ENCODE measurements at places on chromosomes 7 and 10. TPM values are rescaled to one million over a fixed set of nuclear protein-coding genes. Genes with fewer than 3 reads are reported as not detected.
A peak's percentile ranks its signal among the peaks of the same experiment; 100 is the strongest.

The CASP7 gene
- 26.7 TPM for polyA plus RNA-seq

The HOXA6 gene
- polyA plus RNA-seq, result 45.1 TPM

The GCK gene
- 5.6 TPM for polyA plus RNA-seq

The AEBP1 gene
- 69.2 TPM for polyA plus RNA-seq

The PCDH15 gene
- 5.5 TPM for polyA plus RNA-seq

The HEPACAM2 gene
- polyA plus RNA-seq, result 6.1 TPM

The SCIN gene
- polyA plus RNA-seq, result 116 TPM

The CCNY gene
- 101 TPM for polyA plus RNA-seq

The CPA2 gene
- polyA plus RNA-seq, result 0.58 TPM

The GNG11 gene
- polyA plus RNA-seq, result 39.5 TPM

The ADRA2A gene
- 2.7 TPM for polyA plus RNA-seq

The PRKAR1B gene
- polyA plus RNA-seq, result 38.9 TPM

DNA sequence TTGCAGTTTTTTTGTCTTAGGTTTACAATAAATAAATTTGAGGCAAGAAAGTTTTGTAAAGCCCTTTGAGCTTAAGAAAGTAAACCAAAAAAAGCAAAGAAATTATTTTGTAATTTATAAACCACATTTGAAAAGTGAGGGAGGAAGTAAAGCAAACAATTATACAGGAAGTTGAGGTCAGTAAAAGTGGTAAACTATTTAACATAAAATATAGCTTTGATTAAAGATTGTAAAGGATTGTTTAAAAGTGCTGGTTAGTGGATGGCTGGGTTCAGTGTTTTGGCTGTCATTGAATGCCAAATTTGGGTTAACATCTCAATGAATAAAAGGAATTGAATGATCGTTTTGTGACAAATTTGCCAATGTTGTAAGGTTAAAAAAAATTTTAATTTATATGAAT is 9.9 kb downstream of the SOSTDC1 start:
- DNase-seq, result no peak

DNA sequence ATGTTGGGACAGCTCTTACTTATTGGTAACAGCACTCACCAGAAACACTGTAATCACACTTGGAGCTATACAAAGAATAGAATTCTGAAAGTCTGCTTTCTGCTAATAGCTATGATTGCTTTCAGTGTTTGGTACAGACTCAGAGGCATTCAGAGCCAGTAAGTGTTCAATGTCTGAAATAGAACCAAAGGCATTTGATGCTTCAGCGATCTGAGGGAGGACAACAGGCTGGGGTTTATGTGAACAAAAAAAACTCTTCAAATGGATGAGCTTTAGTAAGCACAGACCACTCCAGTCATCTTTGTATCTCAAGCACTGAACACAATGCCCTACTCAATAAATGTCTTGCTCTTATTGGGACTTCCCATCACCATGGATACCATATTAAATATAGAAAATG is 322.8 kb upstream of the GRM3 start:
- DNase-seq, result peak; percentile 2

- DNase-seq, result peak; percentile 42
These were observed 61.0 kb downstream of the TES start for GRCh38 chr7:116271161-116271913.

DNA sequence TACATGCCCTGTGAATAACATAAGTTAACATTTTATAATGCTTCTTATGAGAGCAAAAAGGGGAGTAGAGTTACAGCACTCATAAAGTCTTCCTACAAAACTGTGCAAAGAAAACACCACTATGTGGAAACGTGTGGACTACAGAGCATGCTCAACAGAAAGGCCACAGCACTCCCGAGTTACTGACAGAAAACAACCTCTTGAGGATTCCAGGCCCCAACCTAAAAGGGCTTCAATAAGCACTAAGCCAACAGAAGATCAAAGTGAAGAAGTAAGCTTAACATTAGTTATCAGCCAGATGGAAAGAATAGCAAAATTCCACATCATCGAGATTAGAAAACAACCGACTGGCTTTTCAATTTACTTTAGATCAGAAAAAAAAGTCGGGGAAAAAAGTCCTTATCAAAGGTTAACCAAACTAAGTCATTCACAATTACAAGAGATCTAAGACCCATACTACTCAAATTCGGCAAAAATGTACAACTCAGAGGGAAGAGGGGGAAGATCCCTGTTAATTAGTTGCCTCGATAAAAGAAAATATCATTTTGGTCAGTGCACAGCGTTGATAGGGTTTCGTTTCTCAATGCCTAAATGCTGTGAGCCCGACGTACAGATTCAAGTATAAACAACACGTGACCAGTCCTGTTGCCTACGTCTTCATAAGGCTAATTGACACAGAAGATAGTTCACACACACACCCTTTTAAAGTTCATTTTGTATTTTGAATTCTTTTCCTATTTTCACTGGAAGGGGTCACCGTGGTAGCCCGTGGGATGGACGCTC is 1.4 kb downstream of the KBTBD2 start:
- DNase-seq, result peak; percentile 44

DNA sequence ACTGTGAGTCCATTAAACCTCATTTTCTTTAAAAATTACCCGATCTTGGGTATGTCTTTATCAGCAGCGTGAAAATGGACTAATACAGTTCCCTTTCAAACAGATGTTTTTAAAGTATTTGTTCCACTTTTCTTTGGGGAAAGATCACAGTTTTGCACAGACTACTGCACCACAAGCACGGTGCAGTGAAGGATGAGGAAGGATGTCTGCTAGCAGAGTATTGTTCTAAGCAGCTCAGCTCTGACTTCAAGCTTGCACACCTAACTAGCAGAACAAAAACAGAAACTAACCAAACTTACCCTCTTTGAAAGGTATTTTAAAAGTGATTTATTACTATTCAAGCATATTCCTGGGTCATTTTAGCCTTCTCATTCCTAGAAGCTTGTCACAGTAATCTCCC is 20.0 kb downstream of the THNSL1 start:
- DNase-seq, result no peak

DNA sequence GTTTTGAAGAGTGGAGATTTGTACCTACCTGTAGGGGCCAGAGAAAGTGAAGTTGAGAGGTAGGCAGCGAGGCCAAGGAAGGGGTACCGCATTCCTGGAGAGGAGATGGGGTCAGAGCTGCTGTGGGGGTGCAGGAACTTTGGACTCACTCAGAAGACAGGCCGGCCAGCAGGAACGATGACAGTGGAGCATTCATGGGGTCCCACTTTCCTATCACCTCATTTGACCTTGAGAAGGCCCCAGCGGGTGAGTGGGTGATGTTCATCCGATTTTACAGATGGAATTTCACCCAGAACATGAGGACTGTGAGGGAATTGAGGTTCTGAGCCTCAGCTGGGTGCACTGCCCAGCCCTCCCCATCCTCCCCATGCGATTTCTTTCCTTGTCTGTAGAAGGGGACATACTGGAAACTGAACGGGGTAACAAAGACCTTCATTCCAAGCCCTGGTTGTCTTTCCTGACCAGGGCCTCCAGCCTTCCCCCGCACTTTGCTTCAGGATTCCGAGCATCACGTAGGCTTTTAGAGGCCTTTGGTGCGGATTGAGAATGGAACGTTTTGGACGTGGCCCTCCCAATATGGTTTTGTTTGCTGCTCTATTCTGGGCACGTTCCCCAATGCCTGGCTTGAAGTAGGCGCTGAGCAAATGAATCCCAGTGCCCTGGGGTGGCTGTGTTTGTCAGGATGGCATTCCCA is 87.3 kb downstream of the ADCY1 start:
- DNase-seq, result no peak

DNA sequence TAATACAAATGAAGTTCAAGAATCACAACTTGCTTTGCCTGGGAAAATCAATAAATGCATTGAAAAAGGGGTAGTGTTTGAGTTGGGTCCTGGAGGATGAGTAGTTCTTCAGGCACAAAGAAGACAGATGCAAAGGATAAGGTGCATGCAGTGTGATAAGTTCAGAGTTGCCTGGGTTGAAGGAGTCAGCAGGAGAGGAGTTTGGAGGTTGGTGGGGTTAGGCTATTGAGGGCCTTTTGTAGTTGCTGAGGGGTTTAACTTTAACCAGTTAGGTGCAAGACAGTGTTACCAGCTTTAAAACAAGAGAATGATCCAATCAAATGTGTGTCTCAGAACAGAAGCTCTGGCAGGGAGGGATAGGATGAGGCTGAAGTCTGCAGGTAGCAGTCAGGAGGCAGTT is 44.3 kb upstream of the GLCCI1 start:
- no peak for DNase-seq

GRCh38 chr7:78529392-78529791 is 730.8 kb downstream of the PHTF2 start:
- no peak for DNase-seq

- no peak for DNase-seq
These were observed 56.2 kb upstream of the NPY start for GRCh38 chr7:24227603-24228359.

GRCh38 chr10:96626795-96627194 is 40.0 kb upstream of the TM9SF3 start:
- no peak for DNase-seq

GRCh38 chr7:143237366-143237765 is 15.5 kb downstream of the TAS2R40 start:
- no peak for DNase-seq

GRCh38 chr10:1395481-1396296 is 339.5 kb downstream of the WDR37 start:
- no peak for DNase-seq

DNA sequence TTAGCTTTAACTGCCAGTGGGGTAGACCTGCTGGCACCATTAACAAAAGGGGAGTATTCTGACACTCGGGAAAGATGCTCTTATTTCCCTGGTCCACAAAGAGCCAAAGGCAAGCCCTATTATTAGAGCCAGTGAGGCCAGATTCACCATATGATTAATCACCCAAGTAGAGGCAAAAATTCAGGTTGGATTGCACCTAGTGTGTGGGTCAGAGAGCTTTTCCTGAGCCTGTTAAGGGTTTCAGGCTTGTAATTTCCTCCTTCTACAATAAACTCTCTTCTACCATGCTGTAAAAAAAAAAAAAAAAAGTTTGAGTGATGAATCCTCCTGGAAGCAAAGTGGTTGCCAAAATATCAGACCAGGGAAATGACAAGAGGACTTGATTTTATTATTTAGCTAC is 163.5 kb downstream of the MBL2 start:
- DNase-seq, result no peak

GRCh38 chr10:89567576-89568245 is 32.3 kb upstream of the SLC16A12 start:
- no peak for DNase-seq

DNA sequence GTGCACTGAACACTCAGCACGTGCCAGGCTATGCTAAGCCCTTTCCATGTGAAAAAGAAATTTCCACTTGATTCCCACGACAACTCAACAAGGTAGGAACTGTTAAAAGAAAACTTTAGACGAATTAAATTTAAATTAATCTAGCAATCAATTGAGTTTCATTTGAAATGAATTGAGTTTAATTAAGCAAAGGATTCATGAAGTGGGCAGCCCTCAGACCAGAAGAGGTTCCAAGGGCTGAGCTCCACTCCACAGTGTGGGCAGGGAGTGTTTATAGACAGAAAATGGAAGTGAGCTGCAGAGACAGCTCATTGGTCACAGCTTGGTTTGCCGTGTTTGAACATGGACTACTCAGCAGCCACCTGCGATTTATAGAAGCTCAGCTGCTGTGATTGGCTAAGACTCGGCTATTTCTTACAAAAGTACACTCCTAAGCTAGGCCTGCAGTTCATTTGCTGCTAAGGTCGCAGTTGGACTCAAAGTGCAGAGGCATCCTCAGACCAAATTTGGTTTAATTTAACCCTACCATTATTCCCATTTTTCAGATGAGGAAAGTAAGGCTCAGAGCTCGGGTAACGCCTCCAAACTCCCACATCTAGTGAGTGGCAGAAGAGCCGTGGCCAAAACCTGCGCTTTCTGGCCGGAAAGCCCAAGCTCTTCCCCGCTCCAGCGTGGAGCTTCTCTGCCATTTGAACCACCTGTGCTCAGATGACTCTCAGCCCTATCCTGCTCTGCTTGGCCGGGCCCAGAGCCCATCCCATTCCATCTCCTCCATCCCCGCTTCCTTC is 24.9 kb downstream of the CALML3 start:
- DNase-seq, result no peak

DNA sequence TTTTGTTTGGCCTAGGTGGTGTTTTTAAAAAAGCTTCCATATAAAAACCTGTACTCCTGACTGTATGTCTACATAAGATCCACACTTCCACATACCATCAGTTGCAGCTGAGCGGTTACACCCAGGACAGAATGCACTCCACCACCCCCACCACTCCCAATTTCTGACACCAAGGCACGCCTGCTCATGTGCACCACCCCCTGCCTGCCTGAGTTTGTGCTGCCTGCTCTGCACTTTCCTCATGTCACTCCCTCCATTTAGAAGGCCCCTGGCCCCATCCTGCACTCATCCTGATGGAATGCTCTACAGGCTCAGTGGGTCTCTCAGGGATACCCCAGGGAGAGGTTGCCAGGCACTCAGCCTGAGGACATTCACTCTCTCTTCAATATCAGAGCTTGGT is 6.5 kb downstream of the VPS41 start:
- no peak for DNase-seq

DNA sequence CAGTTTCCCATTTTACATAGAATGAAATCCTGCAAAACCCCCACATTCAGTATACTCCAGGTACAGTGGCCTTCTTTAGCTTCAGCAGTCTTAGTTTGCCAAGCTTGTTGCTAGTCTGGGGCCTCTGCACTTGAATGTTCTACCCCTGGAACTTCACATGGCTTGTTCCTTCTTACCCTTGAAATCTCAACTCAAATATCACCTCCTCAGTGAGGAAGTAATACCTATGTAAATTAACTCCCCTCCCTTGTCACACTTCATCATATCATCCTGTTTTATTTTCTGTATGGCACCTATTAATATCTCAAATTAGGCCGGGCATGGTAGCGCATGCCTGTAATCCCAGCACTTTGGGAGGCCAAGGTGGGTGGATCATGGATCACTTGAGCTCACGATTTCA is 163.8 kb upstream of the KAT6B start:
- DNase-seq, result no peak

- no peak for DNase-seq
These were observed 93.5 kb downstream of the TNS3 start for GRCh38 chr7:47488201-47488968.

DNA sequence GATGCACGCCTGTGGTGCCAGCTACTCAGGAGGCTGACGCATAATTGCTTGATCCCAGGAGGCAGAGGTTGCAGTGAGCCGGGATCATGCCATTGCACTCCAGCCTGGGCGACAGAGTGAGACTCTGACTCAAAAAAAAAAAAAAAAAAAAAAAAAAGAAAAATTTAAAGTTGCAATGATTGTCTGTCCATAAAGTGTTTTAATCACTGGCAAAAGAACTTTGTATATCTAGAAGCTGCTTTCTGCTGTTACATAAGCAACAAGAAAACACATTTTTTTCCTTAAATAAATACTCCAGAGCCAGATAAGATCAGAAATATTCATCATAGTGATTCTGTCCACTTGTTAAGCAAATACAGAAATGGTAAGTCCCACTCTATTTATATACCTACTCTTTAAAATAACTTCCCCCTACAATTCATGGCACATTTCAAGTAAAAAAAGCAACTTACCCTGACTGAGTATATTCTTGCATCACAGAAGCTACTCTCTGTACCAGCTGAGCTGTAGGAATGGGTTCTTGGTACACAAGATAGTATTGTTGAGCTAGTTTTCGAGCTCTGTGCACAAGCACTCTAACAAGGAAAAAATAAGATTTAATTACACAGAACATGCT is 7.6 kb downstream of the PSMA2 start:
- DNase-seq, result no peak

- DNase-seq, result no peak
These were observed 124.5 kb downstream of the SLC16A9 start for GRCh38 chr10:59585046-59585700.

- DNase-seq, result no peak
These were observed 57.7 kb downstream of the MAD1L1 start for GRCh38 chr7:2175091-2175490.
